HuH-7.5 (cell line): ENCODE measurements at places on chromosomes 16 and 17.
A peak's percentile ranks its signal among the peaks of the same experiment; 100 is the strongest.

DNA sequence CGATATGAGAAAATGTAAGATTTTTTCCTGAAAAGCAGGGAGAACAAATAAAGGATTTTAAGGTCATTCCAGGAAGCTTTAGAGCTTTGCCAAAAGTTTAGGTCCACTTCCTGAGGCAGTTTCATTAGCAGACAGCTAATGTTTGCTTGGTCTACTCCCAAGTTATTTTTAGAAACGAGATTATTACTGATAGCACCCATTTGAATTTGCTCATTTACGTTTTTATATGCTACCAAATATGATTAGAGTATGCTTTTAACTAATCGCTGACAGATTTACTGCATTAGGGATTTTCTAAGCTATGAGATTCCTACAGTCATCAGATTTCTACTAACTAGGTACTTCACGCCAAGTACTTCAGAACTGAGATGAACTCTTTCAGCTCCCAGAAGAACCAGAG, 98.1 kb downstream of the WNT3 start:
- no peak for DNase-seq

- DNase-seq = no peak
Observed at GRCh38 chr16:77298418-77299360, 99.5 kb downstream of the SYCE1L start.

GRCh38 chr16:25988084-25988483, 296.3 kb downstream of the HS3ST4 start:
- no peak for DNase-seq

- DNase-seq = no peak
Observed at GRCh38 chr17:33082529-33083173, 91.0 kb downstream of the SPACA3 start.

DNA sequence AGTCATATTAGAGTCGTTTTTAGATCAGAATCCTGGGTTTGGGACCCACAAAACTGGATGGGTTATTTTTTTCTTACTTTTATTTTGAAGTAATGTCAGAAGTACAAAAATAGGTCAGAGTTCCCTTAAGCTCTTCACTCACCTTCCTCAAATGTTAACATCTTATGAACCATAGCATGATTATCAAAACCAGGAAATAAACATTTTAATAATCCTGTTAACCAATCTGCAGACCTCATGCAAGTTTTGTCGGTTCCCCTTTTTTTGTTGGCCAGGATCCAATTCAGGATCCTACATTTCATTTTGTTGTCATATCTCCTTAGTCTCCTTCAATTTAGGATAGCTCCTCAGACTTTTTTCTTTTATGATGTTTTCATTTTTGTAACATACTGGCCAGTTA, 162.0 kb downstream of the CHD9 start:
- no peak for DNase-seq

GRCh38 chr16:87240211-87241136, 76.7 kb downstream of the C16orf95 start:
- no peak for DNase-seq

GRCh38 chr16:17277981-17278381, 192.8 kb downstream of the XYLT1 start:
- DNase-seq = no peak

DNA sequence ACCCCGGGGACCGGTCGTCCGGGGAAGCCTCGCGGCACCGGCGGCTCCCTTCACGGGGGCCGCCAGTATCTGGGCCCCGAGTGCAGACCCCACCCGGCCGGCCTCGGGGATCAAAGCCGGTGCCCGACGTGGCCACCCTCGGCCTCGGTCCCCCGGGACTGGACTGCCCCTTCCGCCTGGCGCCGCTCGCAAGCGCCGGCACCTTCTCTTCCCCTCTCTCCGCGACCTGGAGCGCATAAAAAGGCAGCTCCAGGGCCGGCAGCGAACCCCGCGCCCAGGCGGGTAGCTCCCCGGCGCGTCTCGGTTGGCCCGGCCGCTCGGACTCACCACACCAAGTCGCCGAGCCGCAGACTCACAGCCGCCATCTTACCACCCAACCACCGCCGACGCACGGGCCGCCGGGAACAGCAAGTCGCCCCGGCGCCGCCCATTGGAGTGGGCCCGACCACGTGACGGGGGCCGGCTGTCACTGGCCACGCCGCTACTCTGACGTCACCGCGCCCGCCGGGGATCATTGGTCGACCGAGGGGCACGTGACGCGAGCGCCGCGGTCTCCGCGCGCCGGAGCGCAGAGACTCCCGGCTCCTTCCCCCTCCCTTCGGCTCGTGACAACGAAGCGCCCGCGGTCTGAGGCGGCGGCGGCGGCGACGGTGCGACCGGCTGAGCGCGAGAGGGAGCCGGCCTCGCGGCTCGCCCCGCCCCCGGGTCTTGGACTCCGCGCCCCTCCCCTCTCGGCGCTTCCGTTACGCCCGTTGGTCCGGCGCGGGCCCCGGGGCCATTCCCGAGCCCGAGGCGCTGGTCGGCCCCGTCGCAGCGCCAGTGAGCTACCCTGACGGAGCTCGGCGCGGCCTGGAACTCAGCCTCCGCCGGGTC, at the start of the genes GLYR1 and UBN1:
TSS of gene GLYR1 (minus strand) at position 388 of the 873 bp plus-strand sequence. CDS start at position 365, 23 bp downstream.
TSS of gene UBN1 (plus strand) at position 581 of the 873 bp plus-strand sequence. CDS start 5,437 bp downstream, outside the sequence.
- DNase-seq = peak; percentile 88

- peak; percentile 67 for DNase-seq
Observed at GRCh38 chr17:40615068-40615840, 32.4 kb downstream of the SMARCE1 start.

- peak; percentile 85 for DNase-seq
Observed at GRCh38 chr16:85515830-85516397, 97.2 kb upstream of the GSE1 start.

DNA sequence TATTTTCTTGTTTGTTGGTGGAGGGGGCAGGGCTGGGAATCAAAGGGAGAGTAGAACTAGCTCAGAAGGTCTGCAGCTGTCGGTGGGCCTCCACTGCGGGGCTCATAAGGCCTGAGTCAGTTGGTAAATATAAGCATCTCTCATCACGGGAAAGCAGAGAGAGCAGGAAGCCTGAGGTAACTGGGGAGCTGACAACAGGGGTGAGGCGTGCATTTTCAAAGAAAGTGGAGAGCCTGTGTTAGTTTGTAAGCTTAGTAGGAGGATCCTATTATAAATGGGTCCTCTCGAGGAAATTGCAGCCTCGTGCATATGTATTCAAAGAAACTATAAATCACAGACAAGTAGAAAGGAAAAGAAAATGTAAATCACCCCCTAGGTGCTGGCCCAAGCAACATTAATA, 221.0 kb upstream of the CDH13 start:
- DNase-seq = no peak

DNA sequence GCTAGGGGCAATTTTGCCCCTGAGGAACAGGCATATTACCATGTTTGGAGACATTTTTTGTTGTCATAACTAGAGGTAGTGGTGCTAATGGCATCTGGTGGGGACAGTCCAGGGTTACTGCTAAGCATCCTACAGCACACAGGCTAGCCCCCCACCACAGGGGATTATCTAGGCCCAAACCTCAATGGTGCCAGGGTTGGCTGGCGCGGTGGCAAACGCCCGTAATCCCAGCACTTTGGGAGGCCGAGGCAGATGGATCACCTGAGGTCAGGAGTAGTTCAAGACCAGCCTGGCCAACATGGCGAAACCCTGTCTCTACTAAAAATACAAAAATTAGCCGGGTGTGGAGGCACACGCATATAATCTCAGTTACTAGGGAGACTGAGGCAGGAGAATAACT, 15.2 kb downstream of the C1QTNF1 start:
- DNase-seq = no peak

DNA sequence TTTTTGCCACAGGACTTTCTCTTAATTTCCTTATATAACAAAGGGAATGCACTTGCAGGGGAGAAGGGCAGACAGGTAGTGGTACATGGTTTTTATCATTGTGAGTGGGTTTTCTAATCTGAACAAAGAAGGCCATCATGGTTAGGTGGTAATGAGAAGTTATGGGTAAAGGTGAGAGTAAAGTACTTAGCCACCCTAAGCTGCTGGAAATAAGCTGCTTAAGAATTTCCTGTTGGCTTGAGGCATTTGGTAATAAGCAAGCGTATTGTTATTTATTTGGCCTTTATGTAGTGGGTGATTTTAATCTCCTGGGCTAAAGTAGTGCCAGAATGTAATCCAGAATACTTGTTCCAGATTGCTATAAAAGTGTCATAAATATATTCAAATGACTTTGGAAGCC, 27.1 kb downstream of the TAC4 start:
- DNase-seq = no peak

DNA sequence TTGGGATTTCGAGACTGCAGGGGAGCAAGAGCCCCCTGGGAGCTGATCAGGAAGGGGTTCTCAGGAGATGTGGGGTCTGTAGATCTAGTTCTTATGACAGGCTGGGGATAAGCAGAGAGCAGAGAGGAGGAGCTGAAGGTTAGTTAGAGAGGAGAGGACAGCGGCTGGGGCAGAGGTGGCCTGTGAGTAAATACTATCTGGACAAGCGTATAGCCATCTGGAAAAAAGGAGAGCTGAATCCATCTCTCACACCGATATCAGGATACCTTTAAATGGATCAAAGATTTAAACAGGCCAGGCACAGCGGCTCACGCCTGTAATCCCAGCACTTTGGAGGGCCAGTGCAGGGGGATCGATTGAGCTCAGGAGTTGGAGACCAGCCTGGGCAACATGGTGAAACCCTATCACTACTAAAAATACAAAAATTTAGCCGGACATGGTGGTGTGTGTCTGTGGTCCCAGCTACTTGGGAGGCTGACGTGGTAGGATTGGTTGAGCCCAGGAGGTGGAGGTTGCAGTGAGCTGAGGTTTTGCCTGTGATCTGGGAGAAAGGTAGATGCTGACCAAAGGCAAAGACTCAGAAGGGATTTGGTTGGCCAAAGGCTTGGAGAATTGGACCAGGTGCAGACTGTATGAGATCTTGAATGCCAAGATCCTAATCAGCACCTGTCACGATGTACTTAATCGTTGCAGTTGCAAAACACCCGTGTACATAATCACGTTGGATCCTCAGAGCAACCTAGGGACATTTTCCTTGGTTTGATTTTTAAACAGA, 18.9 kb upstream of the SLC25A19 start:
- DNase-seq = no peak

DNA sequence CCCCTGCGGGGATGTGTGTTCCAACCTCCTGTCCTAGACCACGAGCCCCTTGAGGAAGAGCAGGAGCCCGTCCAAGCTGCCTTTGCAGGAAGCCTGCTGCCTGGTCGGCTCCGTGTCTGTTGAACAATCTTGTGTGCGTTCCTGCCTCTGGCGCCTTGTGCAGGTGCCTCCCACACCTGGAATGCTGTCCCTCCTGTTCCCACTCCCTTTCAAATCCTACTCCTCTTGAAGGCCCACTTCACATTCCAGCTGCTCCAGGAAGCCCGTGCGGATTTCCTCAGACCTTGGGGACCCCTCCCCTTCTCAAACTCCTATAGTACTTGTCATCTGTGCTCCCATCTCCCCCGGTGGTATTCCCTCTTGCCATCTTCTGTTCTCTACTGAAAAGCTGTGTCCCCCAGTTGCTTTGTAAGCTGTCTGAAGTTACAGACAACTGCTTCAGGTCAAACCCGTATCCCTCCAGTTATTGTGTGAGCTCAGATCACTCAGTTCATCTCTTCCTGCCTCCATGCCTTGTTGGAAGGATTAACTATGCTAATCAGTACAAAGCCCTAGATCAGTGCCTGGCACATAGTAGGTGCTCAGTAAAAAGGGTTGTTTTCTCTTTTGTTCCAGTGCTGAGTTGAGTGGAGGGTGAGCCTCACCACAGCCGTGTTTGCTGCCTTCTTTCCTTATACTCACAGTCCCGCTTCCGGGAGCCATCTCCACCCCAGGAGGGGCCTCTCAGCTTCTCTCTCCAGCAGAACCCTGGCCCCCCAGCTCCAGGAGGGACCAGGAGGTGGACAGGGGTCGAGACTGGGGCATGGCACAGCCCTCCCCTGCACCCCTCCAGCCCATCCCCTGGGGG, 241.8 kb upstream of the CIBAR2 start:
- no peak for DNase-seq

GRCh38 chr16:69013991-69014390, 91.5 kb upstream of the HAS3 start:
- no peak for DNase-seq

DNA sequence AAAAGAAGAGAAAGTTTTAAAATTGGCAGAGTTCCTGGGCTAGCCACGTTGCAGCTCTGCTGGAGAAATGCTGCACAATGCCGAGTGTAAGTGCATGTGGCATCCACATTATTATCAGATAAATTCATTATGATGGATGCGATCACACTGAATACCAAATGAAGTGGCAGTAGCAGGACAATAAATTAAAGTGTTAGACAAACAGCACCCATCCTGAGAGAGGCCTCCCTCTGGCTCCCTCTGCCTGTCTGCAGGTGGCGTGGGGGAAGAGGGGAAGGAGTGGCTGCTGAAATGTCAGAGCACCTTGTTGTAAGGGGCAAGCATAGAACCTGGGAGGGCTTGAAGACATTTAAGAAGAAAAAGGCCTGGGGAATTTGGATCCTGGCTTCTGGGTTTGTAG, 324.1 kb downstream of the HAPSTR1 start:
- no peak for DNase-seq

- peak; percentile 67 for DNase-seq
Observed at GRCh38 chr17:43832168-43832975, 574 bp downstream of the MPP3 start.

GRCh38 chr17:7220593-7221277, 997 bp downstream of the ACADVL start:
- DNase-seq = no peak

DNA sequence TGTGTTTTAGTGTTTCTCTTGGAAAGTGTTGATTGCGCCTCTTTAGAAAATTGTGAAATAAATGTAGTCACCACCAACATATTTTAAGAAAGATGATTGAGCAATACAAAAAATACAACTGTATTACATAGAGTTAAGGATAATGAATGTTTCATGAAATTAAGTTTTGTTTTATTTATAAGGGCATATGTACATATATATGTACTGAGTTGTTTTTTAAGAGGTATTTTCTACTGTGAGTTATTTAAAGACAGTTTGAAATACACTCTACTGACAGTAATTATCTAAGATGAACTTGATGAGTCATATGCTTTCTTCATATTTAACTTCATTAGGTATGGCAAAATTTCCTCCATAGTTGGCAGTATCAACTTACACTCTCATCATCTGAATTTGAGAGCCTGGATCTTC, 411.7 kb downstream of the HS3ST3B1 start:
- no peak for DNase-seq

- DNase-seq = peak; percentile 52
Observed at GRCh38 chr17:17440010-17440843, 36.6 kb upstream of the MED9 start.

DNA sequence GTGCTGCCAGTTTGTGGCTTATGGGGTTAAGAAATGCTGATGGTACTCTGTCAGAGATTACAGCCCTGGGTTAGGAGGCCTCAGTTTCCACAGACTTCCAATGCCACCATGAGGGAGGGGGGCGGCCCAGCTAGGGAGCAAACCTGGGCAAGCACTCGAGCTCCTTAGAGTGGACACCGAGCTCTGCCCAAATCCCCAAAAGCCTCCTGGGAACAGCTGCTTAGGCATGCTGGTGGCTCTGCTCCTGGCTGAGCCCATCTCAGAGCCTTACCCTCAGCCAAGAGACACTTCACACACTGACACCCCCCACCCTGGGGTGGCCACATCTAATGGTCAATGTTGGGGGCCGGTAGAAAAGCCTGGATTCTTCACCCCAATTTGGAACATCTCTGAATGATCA, 66.1 kb downstream of the C16orf78 start:
- DNase-seq = no peak

- no peak for DNase-seq
Observed at GRCh38 chr16:11520442-11520841, 66.3 kb downstream of the LITAF start.
